Stimulated activated CD8-positive, alpha-beta memory T cell treated with anti-CD3 and anti-CD28 coated beads, Interleukin-7, amount 100 ng/mL, for 24 hours (primary cell): ENCODE measurements at places on chromosomes 6 and 20.

GRCh38 chr20:45890985-45891983 lies at the start of the genes CTSA and NEURL2:
Gene CTSA, plus strand, starts transcription at chr20:45891335. Its CDS starts 234 bp downstream, at chr20:45891569.
Gene NEURL2, minus strand, starts transcription at chr20:45891208. Its CDS starts 217 bp downstream, at chr20:45890991.
- peak; percentile 76 for DNase-seq

GRCh38 chr6:102298051-102298450 lies 904.5 kb downstream of the GRIK2 start:
- no peak for DNase-seq

DNA sequence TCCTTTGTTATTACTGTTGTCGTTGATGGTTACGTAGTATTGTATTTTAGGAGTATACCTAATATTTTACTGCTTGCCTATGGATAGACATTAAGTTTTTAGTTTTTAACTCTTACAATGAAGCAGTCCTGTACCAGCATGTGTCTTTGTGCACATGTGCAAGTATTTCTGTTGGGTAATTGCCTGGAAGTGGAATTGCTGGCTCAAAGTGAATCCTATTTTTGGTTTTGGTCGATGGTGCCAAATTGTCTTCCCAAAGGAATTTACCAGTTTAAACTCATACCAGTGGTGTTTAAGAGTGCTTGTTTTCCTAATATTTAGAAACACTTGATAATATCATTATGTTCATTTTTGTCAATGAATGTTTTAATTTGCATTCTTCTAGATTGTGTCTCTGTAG lies 75.5 kb downstream of the ANKS1A start:
- DNase-seq = no peak

DNA sequence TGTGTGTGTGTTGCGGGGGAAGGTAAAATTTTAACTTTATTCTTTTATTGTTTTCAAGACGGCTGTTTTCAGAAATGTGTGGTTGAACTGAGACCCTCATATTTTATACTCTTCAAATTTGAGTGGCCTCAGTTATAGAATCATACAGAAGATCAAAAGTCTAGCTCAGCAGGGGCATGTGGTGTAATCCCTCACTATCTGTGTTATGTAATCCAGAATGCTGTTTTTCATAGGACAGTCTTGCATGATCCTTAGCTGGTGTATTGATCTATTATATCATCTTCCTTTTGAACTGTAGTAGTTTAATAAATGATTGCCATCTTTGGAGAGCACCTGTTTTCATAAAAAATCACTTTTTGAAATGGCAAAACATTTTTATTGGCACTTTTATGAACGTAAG lies 1.4 kb downstream of the PLCB4 start:
- no peak for DNase-seq

GRCh38 chr6:151036869-151037680 lies 171.6 kb downstream of the MTHFD1L start:
- no peak for DNase-seq

- no peak for DNase-seq
Observed at GRCh38 chr6:33298773-33299236, at the start of gene RGL2. Gene RGL2, minus strand, starts transcription at chr6:33298942. Its CDS starts 332 bp downstream, at chr6:33298610.

GRCh38 chr6:10433322-10433721 lies 18.4 kb upstream of the TFAP2A start:
- DNase-seq = no peak

DNA sequence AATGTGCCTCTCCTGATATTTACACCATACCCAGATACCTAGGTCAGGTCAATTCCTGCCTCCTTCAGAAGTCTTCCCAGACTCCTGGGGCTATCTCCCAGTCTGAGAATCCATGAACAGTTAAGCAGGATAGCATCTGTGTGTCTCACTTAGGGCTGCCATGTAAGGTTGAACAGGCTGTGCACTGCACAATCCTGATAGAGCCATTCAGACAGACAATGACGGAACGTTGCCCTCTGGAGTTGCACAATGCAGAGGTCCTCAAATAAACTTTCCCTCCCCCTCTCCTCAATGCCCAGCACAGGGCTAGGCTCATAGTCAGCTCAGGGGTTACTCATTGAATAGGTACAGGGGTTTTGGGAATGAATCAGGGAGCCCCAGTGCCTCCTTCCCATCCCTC lies 89.7 kb downstream of the CD40 start:
- DNase-seq = no peak

- DNase-seq = peak; percentile 26
Observed at GRCh38 chr6:137033828-137034227, 10.9 kb downstream of the IL20RA start.

- no peak for DNase-seq
Observed at GRCh38 chr6:17714879-17715851, 8.4 kb upstream of the NUP153 start.

DNA sequence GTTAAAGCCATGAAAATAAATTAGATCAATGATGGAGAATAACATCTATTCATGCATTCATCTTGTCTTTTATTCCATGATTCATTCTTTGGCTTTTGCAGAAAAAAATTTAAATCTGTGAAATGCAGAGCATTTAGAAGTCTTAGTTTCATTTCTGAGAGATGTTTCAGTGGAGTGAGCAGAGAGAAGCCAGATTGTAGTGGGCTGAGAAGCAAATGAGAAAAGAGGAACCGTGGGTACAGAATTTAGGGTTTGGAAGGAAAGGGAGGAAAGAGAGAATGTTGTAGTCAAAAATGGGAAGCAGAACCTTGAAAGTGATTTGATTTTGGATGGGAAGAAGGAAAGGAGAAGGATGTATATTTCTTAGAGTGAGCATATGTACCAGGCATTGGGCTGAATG lies 260.3 kb upstream of the MAN1A1 start:
- DNase-seq = no peak

- no peak for DNase-seq
Observed at GRCh38 chr6:104995989-104996617, 39.2 kb downstream of the LIN28B start.

DNA sequence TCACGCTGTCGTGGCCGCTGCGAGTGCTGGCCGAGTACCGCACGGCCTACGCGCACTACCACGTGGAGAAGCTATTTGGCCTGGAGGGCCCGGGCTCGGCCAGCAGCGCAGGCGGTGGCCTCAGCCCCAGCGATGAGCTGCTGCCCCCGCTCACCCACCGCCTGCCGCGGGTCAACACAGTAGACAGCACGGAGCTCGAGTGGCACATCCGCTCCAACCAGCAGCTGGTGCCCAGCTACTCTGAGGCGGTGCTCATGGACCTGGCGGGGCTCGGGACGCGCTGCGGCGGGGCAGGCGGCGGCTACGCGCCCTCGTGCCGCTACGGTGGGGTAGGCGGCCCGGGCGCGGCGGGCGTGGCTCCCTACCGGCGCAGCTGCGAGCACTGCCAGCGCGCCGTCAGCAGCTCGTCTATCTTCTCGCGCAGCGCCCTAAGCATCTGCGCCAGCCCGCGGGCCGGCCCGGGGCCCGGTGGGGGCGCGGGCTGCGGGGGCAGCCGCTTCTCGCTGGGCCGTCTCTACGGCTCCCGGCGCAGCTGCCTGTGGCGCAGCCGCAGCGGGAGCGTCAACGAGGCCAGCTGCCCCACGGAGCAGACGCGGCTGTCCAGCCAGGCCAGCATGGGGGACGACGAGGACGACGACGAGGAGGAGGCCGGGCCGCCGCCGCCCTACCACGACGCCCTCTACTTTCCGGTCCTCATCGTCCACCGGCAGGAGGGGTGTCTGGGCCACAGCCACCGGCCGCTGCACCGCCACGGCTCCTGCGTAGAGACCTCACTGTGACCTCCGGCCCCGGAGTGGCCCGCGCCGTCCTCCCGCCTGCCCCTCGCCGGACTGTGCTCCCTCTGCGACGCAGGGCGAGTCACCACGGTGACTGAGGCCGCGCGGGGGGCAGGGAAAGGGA lies 5.7 kb downstream of the TMEM151B start:
- DNase-seq = no peak

DNA sequence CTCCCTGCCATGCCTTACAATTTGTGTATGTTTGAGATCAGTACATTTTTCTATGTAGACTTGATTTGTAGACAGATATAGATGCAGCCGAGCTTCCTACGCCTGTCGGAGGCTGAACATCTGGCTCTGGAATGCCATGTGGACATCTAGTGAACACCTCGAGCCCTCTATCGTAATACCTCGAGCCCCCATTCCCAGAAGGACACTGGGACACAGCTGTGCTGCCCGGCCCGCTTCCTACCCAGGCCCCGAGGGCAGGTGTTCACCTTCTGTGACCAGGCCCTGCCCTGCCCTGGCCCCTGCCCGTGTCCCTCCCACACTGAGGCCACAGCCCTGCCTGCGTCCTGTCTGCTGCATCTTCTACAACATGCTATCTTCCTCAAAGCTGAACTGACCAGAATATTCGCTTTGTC lies 12.9 kb downstream of the RPS6KA2 start:
- DNase-seq = no peak

- DNase-seq = no peak
Observed at GRCh38 chr6:118467181-118467580, 80.9 kb upstream of the PLN start.

DNA sequence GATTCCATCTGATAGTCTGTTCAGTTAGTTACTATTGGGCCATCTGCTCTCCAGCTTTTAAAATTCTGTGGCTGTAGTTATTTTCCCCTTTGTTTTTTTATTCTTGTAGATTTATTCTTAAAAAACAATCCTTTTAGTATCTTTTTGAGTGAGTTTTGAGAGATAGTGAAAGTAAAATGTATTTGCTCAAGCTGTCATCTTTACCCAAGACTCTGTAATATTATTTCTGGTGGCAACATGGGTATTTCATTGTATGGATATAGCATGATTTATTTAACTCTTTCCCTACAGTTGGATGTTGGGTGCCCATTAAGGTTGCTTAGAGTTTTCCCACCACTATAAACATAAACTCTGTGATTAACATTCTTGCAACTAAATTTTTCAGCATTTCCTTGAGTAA lies 24.6 kb downstream of the STK4 start:
- no peak for DNase-seq

DNA sequence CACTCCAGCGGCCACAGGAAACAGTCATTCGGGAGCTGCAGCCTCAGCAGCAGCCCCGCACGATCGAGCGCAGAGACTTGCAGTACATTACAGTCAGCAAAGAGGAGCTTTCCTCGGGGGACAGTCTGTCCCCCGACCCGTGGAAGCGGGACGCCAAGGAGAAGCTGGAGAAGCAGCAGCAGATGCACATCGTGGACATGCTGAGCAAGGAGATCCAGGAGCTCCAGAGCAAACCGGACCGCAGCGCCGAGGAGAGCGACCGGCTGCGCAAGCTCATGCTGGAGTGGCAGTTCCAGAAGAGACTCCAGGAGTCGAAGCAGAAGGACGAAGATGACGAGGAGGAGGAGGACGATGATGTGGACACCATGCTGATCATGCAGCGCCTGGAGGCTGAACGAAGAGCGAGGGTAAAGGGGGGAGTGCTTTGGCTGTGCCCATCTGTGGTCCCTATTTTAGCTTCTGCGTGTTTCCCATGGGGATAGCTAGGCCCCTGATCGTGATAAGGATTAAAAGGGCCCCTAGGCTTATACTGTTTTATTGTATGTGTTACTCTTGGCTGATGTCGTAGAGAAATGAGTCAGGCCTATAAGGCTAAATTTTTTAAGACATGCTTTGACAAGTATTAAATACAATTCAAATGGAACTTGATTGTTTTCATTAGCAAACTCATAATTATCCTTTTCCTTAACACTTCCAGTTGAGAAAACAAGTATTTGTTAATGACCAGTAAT lies 45.5 kb upstream of the KIF25 start:
- no peak for DNase-seq

DNA sequence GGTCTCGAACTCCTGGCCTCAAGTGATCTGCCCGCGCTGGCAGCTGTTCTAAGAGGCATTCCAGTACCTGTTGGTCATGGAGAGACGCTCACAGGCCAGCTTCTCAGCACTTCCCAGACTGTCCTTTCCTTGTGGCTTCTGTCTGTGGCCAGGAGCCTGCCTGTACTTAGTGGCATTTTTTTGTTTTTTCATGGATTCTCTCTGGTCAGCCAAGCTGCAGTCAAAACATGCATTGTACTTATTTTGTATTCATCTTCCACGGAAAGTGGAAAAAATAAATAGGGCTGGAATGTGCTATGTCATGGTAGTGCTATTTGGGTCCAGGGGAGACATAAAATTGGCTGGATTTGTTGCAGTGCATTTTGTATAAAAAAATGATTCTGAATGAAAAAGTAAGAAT lies 29.1 kb downstream of the ZDHHC14 start:
- DNase-seq = no peak

- no peak for DNase-seq
Observed at GRCh38 chr6:167956983-167957492, 40.4 kb upstream of the KIF25 start.

GRCh38 chr20:53676519-53676822 lies 82.8 kb upstream of the ZNF217 start:
- DNase-seq = no peak

DNA sequence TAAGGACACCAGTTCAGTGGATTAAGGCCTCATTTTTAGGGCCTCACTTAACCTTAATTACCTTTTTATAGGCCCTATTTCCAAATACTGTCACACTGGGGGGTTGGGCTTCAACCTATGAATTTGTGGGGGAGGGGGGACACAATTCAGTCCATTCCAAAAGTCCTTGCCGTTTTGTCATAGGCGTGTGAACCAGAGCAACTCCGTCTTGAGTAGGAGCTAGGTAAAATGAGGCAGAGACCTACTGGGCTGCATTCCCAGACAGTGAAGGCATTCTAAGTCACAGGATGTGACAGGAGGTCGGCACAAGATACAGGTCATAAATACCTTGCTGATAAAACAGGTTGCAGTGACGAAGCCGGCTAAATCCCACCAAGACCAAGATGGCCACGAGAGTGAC lies 113.5 kb upstream of the SNX9 start:
- DNase-seq = no peak

- DNase-seq = no peak
Observed at GRCh38 chr6:143406673-143407072, 43.8 kb downstream of the ADAT2 start.

- no peak for DNase-seq
Observed at GRCh38 chr20:17590245-17590644, 20.4 kb downstream of the DSTN start.

GRCh38 chr6:90209527-90209926 lies 87.1 kb downstream of the BACH2 start:
- no peak for DNase-seq

DNA sequence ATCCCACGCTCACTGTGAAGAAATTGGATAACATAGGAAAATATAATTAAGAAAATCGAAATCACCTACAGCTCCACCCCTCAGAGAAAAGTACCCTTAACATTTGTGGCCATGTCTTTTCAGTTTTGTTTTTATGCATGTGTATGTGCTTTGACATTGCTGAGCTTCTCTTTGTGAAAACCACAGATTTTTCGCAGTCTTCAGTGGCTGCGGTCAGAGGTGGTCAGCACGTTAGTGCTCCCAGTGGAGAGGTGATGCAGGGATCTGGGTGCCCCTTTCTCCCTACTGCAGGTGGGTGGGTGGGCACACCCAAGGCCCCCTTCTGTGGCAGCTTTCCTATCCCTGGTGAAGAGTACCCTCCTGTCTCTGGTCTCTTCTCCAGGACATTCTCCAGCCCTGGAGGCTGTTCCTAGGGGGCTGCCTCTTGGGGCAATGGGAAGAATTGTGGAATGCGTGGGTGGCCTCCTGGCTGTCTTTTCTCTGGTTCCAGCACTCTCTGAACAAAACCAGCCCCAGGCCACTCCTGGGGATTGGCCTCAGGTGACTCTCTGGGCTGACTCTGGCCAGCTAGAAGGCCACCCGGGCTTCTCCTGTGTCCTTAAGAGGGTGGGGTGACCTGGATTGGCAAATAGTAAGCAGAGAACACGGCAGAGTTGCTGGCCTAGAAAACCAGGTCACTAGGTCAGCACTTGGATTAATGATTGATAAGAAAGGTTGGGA lies 49.8 kb upstream of the FANCE start:
- no peak for DNase-seq

- no peak for DNase-seq
Observed at GRCh38 chr6:73798592-73798991, 102.6 kb downstream of the CD109 start.
